Natural killer cell (primary cell): ENCODE measurements at places on chromosomes 1 and 21. TPM values are rescaled to one million over a fixed set of nuclear protein-coding genes. Genes with fewer than 3 reads are reported as not detected.
A peak's percentile ranks its signal among the peaks of the same experiment; 100 is the strongest.

The RIPPLY3 gene
- total RNA-seq: not detected

DNA sequence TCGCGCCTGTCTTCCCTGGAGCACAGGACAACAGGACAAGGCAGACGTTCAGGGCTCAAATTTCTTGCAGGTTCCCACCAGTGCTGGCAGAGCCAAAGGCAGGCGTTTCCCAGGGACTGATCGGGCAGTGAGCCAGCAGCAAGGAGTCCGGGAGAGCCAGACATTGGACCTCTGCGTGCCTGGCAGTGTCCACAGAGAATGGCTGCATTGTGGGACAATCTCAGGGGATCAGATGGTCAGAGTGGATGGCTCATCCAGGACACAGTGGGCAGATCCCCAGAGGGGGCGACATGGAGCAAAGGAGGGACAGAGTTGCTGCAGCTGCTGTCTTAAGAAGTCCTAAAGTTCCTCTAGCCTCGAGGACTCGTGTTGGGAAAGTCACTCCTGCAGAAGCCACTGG is 4.6 kb downstream of the TMEM63A start:
- DNase-seq: peak; percentile 65

- DNase-seq: no peak
Measured at GRCh38 chr1:168921629-168922028, 184.9 kb upstream of the ATP1B1 start.

The ZBTB8A gene
- total RNA-seq: 0.33 TPM

The SPRR2E gene
- not detected for total RNA-seq

The NES gene
- not detected for total RNA-seq

GRCh38 chr1:180981596-180982387 is 40.9 kb downstream of the STX6 start:
- DNase-seq: no peak

The USH2A gene
- not detected for total RNA-seq

DNA sequence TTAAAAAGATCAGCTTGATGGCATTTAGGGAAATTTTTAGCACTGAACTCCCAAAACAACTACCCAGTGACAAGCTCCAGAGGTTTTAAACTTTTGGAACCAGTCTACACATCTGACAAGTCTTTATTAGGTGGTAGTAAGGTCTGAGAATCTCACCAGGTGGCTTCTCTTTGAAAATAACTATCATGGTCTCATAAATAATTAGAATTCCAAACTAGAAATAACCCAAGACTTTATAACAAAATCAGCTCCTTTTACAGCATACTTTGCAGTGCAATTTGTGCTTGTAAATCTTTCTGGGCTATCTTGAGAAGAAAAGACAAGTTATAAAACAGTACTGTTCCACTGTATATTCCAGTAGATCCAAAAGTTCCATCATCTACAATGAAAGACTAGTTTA is 108.7 kb downstream of the LTN1 start:
- no peak for DNase-seq

The FALEC gene
- total RNA-seq: not detected

- no peak for DNase-seq
Measured at GRCh38 chr1:217181756-217182155, 449.1 kb downstream of the GPATCH2 start.

- no peak for DNase-seq
Measured at GRCh38 chr21:31030367-31031106, 7.7 kb downstream of the KRTAP19-8 start.

DNA sequence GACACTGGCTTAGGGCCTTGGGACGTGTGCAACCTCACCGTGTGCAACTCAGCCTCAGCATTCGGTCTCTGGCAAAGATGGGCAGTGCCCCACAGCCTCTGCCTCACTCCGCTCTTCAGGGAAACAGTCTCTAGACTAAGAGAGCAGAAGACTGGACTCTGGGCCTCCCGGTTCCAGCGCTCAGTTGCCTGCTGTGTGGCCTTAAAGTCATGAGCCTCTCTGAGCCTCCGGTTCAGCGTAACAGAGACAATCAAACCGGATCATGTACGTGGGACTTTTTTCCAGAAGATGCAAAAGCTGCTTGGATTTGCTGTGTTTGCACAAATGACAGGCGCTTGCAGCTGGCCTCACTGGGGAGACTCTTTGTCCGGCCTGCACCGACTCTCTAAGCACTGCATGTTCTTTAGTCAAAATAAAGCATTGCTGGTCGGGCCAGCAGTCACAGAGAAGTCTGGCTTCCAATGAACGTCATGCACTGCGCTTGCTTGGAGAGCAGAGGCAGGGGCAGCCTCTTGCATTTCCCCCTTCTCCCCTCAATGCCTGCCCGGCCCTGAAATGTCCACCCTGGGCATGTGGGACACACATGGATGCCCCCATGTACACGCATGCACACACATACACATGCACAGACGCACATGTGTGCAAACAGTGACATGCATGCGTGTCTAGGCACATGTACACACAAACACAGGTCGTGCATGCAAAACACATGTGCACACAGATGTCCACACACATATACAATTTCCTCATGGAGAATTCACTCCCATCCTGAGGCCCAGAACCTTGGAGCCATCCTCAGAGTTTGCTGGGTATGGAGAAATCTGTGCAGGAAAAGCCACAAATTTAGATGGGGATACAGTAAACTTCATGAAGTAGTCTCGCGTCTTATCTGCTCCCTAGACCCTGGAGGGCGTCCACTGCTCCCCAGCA is 152.4 kb downstream of the PRDM16 start:
- no peak for DNase-seq

GRCh38 chr1:47147047-47147785 is 10.0 kb downstream of the CYP4A22 start:
- DNase-seq: no peak

GRCh38 chr1:66317248-66317515 is 216.8 kb upstream of the SGIP1 start:
- no peak for DNase-seq

GRCh38 chr1:68704800-68705443 is 208.0 kb upstream of the DEPDC1 start:
- no peak for DNase-seq

- no peak for DNase-seq
Measured at GRCh38 chr1:162080472-162081015, 11.1 kb downstream of the NOS1AP start.

The TNFRSF18 gene
- total RNA-seq: 81.9 TPM

DNA sequence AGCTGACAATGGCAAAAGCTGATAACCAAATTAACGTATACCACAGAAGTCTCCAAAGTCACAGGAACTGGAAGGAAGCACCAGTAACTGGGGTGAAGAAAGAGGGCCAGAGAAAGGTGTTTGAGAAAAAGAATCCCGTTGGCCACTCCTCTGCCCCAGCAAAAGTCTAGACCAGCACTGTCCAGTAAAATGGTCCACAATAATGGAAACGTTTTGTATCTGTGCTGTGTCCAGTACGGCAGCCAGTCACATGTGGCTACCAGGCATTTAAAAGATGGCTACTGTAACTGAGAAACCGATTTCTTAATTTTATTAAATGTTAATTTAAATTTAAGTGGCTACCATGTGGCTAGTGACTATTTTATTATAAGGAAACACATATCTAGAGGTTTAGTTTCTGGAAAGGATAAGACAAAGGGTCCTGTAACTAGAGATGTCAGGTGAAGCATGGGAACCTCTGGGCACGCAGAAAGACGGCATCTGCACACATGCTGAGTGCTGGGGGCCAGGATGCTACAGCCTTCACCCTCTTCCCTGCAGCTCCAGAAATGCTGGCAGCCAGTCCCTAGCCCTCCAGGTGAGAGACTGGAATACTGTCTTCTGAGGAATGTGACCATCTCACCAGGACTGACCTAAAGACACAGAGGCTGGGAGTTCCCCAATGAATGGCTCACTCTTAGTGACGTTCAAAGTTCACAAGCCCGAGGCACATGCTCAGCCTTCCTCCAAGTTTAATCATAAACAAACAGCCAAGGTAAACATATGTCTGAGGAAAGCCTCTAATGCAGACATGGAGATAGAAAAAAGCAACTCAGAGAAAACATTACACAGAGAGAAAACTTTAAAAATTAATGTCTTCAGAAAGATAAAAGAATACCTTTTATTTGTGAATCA is 50.7 kb downstream of the JAK1 start:
- no peak for DNase-seq

GRCh38 chr21:44444286-44444931 is 10.9 kb upstream of the LRRC3 start:
- DNase-seq: no peak

- no peak for DNase-seq
Measured at GRCh38 chr1:199044191-199044590, 405.4 kb downstream of the PTPRC start.
